ENCODE measurements at places on chromosomes 7 and 10.

GRCh38 chr7:1900847-1901246 lies 230.8 kb downstream of the ELFN1 start:
- no peak for DNase-seq

DNA sequence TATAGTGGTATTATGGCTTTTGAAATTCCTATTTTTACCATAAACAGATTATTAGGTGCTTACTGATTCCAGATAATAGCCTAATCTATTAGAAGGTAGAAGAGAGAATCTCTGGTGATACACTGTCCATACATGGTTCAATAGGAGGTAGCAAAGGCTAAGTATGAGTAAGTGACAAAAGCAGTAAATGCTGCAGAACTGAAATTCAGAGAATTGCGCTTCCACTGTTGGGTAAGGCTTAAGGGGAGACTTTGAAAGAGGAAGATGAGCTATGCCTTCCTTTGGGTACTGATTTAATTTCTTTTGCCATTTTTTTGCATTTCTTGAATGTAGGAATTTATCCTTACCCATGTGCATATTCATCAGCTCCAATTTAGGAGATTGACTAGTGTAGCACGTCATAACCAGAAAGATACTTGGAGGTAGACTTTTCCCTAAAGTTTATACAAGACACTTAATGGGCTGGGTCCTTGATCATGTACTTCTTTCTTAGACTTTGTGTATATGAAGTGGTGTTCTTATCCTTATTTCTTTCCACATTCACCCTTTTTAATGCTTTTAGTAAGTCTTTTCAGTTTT lies 15.3 kb downstream of the MKLN1 start:
- DNase-seq = no peak

DNA sequence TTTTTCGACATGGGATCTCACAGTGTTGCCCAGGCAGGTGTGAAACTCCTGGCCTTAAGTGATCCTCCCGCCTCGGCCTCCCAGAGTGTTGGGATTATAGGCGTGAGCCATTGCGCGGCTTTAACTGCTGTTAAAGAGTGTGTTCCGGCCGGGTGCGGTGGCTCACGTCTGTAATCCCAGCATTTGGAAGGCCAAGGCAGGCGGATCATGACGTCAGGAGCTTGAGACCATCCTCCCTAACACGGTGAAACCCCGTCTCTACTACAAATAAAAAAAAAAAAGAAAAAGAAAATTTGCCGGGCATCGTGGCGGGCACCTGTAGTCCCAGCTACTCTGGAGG lies 1.1 kb downstream of the RABGEF1 start:
- DNase-seq = peak; percentile 71

GRCh38 chr10:49738616-49739360 lies 23.3 kb downstream of the OGDHL start:
- no peak for DNase-seq

Data from ACHN (cell line).